Stimulated activated naive CD8-positive, alpha-beta T cell treated with anti-CD3 and anti-CD28 coated beads, Interleukin-15, Interleukin-2, amounts not matched to agents 100 U/mL and 50 U/mL, for 24 hours (primary cell): ENCODE measurements at places on chromosomes 16 and 17.

DNA sequence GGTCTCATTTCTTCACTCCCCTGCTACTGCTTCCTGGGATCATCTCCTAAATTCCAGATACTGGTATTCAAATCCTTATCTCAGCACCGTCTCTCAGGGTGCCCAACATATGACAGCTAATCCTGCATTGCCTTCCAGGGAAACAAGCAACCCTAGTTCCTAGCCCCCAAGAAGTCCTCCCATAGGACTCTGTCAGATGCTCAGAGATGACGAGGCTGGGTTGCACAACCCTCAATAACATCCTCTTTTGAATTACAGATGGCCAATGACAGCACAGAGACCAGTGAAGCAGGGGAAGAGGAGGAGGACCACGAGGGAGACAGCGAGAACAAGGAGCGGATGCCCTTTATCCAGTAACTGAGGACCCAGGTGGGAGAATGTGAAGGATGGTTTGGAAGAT is 45.0 kb upstream of the CLEC3A start:
- DNase-seq = no peak

- no peak for DNase-seq
These were observed 58.6 kb downstream of the CDRT4 start for GRCh38 chr17:15408803-15409202.

GRCh38 chr17:62566996-62567578 is 60.4 kb upstream of the MRC2 start:
- no peak for DNase-seq

GRCh38 chr17:81513753-81514488 is 1.3 kb upstream of the ACTG1 start:
- peak; percentile 73 for DNase-seq

DNA sequence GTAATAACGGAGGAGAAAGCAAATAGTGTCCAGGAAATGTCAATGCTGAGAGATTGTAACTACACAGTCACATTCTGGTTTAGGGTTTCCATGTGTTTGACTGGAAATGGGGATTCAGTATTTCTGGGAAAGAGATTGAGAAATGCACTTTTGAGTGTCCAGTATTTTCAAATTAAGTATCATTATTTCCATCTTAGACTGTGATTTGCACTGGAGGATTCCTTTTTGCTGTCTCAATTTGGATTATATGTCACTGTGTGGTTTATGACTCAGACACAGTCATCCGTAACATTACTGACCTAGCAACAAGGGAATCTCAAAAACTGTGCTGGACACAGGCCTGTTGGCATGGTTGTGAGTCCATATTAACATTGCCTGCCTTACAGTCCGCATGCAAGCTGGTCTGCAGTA is 681.4 kb downstream of the CDH11 start:
- no peak for DNase-seq

DNA sequence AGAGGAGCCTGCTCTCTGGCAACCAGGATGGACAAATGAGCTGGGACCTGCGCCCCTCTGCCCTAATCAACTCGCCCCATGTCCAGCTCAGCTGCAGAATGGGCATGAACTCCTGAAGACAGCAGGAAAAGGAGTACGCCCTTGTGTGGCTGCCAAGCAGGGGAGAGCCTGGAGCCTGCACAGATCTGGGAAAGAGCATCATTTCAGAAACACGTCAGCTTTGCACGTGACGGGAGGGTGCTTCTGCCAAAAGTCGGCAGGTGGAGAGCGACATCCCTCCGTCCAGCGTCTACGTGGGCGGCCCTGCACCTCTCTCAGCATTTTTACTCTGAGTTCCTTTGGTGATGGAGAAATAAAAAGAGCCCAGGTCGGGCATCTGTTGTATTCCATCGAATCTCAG is 18.5 kb downstream of the NME3 start:
- no peak for DNase-seq

DNA sequence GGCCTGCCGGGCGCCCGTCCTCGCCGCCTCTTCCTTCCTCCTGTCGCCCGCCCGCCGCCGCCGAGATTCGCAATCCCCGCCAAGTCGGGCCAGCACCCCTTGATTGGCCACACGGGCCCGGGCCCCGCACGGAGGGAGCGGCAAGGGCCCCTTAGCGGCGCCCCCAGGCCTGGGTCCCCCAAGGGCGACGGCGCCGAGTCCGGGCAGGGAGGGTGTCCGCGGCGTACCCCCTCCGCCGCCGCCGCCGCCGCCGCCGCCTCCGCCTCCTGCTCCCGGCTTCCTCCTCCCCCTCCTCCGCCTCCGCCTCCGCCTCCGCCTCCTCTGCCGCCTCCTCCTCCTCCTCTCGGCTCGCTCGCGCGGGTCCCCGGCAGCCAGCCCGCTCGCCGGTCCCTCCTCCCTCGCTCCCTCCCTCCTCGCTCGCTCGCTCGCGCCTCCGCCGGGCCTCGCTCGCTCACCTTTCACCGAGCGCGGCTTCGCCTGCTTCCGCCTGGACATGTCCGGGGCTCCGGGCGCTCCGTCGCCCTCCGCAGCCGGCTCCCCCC is 561 bp downstream of the ZNF423 start:
- DNase-seq = peak; percentile 49
